ENCODE measurements at places on chromosomes 1 and 21.

DNA sequence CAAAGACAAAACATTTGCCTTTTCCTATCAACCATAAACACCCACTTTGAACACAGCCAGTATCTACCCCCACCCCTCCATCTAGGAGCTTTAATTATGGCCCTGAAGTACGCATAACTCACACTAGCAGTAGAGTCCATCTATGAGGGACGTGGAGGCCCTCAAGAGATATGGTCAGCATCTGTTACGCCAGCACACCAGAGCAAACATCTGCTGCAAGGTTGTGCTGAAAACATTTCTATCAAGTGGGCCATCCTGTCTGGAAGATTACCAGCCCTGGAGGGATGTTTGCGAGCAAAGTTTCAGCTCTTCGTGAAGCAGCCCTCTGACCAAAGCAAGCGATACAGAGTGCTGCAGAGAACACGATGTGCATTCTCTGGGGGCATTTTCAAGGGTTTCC, 74.6 kb downstream of the SLC45A1 start:
- no peak for DNase-seq

DNA sequence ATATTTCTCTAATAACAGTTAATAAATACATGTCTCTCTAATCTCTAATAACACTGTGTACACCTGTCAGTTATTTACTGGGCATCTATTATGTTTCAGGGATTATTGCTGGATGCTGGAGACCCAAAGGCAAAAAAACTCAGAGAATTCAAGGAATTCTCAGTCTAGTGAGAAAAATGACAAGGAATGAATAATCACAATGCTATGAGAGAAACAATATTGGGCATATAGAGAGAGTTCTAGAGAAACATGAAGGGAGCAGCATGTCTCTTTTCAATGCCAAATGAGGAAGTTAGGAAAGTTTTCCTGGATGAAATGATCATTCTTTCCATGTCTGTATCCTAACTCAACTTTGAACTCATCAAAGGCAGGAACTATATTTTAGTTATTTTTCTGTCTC, 82.8 kb downstream of the TNFSF18 start:
- no peak for DNase-seq

DNA sequence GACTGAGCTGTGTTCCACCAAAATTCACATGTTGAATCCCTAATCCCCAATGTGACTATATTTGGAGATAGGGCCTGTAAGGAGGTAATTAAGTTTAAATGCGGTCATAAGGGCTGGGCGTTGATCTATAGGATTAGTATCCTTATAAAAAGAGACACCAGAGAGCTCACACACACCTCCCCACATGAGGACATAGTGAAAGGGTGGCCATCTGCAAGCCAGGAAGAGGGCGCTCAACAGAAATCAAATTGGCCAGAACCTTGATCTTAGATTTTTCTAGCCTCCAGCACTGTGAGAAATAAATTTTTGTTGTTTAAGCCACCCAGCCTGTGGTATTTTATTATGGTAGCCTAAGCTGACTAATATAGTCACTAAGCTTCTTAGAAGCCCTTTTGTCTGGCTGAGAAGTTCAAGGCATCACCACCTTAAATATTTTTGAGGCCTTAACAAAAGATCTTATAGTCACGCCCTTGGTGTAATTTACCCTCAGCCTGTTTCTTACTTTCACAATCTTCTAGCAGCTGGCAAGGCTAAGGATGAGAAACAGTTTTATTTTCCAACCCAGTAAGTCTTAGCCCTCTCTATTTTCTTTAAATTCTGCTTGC, 28.8 kb downstream of the GORAB start:
- no peak for DNase-seq

DNA sequence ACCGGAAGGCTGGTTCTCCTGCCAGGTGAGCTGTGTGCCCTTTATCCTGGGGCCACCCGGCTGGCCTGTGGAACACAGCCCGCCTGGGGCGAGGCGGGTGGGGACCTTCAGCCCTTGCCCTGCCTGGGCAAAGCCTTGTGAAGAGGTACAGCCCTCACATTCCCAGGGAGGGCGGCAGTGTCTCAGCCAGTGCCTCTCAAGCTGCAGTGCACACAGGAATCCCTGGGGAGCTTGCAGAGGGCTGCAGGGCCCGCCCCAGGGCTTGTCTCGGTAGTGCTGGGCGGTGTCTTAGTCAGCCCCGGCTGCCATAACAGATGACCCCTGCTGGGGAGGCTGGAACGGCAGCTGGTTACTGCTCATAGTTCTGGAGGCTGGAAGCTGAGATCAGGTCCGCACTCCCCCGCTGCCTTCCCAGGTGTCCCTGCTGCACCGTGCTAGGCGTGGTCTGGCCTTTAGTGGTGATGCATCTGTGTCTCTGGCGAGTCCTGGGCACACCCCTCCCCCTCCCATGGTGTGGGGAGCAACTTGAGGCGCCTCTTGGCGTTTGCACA, 12.6 kb downstream of the DFFB start:
- DNase-seq, result no peak

DNA sequence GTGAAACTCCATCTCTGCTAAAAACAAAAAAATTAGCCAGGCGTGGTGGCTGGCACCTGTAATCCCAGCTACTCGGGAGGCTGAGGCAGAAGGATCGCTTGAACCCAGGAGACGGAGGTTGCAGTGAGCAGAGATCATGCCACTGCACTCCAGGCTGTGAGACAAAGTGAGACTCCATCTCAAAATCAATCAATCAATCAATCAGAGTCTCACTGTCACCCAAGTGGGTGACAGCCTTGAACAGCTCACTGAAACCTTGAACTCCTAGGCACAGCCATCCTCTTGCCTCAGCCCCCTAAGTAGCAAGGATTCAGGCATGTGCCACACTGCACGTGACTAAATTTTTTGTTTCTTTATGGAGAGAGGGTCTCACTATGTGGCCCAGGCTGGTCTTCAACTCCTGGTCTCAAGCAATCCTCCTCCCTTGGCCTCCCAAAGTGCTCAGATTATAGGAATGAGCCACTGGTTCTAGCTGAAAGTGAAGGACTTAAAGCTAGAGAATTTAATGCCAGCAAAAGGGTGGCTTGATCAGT, 44.4 kb downstream of the GNB1 start:
- DNase-seq, result no peak

DNA sequence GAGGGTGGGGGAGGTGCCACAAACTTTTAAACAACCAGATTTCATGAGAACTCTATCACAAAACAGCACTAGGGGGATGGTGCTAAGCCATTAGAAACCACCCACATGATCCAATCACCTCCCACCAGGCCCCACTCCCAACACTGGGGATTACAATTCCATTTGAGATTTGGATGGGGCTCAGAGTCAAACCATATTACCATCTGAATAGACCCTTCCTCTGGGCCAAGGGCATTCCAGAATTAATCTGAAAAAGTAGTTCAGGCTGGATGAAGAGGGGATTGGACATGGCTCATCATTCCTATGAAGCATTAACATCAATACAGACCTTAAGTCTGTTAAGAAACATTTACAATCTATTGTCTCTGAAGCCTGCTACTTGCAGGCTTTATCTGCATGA, 149.9 kb upstream of the DNAH14 start:
- DNase-seq, result no peak

DNA sequence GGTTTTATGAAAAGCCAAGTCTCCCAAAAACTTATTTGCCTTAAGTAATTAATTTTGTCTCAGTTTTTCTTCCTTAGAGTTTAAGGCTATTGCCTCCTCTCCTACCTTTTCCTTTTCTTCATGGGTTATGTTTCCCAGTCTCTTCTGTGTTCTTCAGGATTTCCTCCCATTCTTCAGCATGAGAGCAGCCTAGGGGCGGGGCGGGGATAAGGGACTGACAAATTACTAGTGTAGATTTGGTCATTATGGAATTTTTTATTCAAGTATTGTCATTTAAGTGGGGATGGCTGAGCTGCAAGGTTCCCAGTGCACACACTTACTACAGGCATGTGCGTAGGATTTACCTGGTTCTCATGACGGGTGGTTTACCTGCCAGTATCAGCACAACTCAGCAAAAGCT, 35.2 kb upstream of the PIGV start:
- DNase-seq, result no peak

- DNase-seq, result no peak
Measured at GRCh38 chr1:63971557-63971956, 197.7 kb downstream of the ROR1 start.

DNA sequence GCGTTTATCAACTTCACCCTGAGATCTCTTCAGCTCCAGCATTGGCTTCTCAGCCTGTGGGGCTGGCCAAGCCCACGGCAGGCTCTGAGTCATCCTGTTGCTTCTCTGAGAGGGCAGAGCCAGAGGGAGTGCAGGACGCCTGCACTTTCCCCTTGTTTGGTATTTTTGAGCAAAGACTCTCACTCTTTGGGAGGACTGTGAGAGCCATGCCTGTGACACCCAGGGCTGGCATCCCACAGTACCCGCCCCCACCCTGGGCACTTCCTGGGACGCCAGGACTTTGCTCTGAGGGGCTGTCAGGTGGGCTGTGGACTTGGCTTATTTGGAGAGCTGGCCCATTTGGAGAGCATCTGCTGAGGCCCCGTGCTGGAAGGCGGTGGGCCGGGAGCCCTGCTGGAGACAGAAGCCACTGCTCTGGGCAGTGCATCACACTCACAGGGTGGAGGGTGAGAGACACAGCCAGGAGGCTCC, 37.4 kb downstream of the VANGL1 start:
- DNase-seq, result no peak

GRCh38 chr21:44630440-44630839, 3.5 kb downstream of the KRTAP10-9 start:
- DNase-seq, result no peak

DNA sequence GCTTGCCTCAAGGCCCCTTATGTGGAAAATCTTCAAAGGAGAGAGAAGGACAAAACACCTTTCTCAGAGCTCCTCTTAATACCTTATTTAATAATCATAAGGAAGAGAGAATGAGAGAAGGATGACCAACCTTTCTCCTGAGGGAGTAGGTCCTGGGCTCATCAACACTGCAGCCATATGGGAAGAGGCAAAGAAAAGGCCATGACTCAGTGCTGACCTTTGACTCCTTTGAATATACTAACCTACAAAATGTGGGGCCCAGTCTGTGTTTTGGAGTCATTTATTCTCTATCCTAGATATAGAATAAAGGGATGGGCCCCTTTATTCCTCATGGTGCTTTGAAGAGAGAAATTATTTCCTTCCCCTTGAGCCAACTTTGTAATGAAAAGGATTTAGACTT, 38.3 kb downstream of the CAMSAP2 start:
- no peak for DNase-seq

- DNase-seq, result no peak
Measured at GRCh38 chr1:78053498-78053897, 7.7 kb downstream of the GIPC2 start.

Data from NCI-H1417 (cell line).